ENCODE measurements at places on chromosomes 5 and 9.

DNA sequence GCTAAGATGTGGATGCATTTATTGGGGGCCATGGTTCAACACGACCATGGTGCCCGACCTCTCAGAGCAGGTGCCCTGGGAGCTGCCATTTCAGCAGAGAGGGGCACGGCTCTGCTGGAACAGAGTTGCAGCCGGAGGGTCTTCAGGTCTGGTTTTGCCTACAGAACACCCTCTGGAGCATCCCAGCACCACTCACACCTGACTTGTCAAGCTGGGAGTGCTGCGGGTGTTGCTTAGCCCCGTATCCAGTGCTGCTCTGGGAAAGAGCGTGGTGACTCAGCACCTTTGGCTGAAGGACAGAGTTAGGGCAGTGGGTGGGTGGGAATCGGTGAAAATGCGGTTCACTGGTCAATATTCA is 36.5 kb upstream of the IRX4 start:
- no peak for DNase-seq

- DNase-seq: no peak
Observed at GRCh38 chr9:20551236-20551635, 71.1 kb downstream of the MLLT3 start.

DNA sequence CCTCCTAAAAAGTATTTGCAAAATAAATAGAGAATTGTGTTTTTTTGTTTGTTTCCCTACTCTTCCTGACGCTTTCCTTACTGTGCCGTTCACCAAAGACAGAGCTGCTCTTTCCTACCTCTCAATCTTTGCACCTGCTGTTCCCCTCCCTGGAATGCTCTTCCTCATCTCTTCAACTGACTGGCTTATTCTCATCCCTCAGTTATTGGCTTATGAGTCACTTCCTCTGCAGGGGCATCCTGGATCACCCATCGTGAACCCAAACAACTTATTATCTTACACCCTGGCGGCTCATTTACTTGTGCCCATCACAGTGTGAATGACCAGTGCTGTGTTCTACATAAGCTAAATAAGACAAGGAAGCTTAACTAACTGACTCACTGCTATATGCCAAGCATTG is 36.1 kb upstream of the CCNG1 start:
- no peak for DNase-seq

GRCh38 chr5:142811866-142812557 is 41.8 kb downstream of the ARHGAP26 start:
- no peak for DNase-seq

- peak; percentile 77 for DNase-seq
Observed at GRCh38 chr5:177403102-177403791, 2.8 kb upstream of the PFN3 start.

DNA sequence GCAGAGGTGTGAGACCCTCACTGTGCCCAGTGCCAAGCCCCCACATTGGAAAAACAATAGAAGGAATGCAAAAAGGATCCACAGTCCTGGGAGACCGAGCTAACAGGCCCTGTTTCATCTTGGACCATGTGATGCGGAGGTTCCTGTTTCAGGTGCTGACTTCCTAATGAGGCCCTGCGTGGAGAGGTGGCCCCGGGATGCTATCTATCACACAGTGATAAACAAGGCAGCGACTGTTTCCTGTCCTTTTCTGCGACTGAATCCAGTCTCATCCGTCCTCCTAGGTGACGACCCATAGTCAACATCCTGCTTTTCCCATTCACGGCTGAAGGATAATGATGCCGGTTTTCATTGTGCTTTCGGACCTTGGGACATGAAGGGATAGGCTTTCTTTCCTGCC is 56.4 kb upstream of the BOD1 start:
- no peak for DNase-seq

DNA sequence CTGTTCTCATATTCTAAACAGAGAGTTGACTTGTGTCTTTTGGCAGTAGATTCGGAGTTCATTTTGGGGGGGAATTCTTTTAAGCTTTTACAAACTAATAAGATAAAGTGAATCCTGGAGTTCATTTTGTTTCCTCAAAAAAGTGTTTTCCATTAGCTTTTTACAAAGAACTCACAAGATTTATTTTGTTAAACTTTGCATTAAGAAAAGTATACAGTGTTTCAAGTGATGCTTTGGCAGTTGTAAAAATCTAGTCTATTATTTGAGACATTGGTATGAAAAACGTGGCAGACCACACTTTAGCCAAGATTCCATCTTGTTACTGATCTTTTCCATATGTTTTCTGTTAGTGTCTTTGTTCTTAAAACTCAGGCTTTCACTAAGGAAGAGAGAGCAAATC is 1.2 kb upstream of the OMD start:
- no peak for DNase-seq

DNA sequence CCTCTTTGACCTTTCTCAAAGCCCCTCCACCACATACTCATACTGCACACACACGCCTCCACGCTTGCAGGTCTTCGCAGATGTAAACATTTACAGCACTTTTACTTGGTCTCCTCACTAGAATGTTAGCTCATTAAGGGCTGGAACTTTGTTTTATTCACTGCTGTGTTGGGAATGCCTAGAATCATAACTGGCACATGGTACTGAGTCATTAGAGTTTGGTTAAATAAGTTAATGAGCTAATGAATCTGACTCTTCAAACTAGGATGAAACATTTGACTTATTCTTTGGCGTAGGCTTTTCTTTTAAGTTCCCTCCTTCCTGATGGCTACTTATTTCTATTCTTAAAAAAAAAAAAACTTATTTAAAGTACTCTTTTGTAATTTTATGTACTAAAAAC is 28.9 kb downstream of the MAN2A1 start:
- no peak for DNase-seq

DNA sequence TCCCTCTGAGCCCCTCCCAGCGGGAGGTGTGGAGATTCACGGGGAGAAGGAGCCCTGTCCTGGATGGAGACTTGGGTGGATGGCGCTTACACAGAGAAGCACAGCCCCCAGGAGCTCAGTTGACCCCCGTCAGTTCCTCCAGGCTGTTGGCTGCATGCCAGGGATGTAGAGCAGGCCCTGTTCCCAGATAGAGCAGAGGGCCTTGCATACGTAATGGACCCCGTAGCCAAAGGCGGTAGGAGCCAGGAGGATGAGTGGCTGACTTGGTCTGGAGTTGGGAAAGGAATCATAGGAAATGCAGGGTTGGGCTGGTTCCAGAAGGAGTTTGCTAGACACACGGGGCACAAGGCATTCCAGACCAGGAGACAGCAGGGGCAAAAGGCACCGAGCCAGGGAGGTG is 2.5 kb downstream of the PMPCA start:
- no peak for DNase-seq

DNA sequence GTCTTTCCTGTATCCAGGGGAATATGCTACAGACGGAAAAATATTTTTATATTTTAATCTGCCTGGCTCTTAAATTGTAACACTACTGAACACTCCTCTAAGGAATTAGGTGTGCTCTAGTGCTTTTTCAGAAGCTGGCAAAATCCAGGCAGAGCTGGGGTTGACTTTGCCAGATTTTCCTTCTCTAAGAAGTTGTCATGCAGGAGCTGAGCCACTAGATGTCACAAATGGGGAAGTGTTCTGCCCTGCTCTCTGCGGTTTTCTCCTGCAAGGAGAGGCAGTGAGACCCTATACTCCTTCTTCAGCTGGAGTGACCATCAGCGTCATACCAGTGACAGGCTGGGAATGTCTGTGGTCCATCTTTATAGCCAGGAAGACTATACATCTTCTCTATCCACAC is 112.5 kb downstream of the HAPLN1 start:
- DNase-seq: no peak

GRCh38 chr9:91177661-91178280 is 183.9 kb downstream of the AUH start:
- peak; percentile 31 for DNase-seq

DNA sequence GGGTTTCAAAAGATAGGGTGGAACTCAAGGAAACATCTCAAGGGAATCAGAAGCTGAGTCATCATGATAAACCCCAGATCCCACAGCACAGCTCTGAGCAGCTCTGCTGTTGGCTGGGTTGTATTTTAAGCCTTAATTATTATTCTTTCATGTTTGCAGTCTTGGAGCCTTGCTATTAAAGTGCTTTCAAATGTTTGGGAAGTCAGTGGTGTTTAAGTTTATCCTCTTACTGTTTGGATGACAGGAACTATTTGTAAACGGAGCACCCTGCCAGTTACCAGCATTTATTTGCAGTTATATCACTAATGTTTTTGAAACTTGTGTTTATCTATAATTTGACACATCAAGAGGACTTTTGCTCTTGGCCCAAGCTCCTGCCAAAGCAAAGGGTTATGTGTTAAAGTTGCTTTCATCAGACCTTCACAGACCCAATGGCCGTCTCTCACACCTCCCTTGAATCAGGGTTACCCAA is 141.1 kb upstream of the SPDL1 start:
- no peak for DNase-seq

DNA sequence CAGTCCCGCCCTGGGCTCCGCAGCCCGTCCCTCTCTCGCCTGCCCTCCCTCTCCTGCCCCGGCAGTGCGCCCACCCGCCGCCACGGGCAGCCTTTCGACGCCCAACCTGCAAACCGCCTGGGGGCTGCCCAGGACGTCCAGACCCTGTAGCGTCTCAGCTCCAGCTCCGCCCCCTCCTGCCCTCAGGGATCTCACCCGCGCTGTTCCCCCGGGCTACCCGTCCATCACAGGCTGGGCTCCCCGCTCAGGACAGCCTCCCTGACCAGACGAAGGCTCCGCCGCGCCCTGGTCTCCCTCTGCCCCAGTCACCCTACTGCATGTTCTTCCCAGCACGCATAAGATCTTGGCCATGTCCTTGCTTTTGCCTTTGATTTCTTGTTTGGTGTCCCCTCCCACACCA is 1.4 kb downstream of the RASGEF1C start:
- DNase-seq: no peak

GRCh38 chr9:117826837-117827236 is 122.6 kb downstream of the TLR4 start:
- DNase-seq: peak; percentile 34

- no peak for DNase-seq
Observed at GRCh38 chr9:116700882-116701865, 14.1 kb downstream of the TRIM32 start.

DNA sequence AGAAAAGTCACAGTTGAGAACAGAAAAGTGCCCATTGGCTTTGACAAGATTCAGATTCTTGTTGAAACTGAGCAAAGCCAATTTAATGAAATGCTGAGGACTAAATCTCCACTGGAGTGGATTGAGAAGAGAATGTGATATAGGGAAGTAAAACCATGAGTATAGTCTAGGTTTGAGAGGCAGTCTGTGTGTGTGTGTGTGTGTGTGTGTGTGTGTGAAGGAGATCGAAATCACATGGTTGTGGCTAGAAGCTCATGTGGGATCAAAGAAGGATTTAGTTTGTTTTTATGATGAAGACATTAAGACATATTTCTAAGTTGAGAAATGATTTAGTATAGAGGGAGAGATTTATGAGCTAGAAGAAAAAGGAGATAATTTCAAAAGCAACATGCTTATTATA is 275.7 kb upstream of the DAB2 start:
- peak; percentile 5 for DNase-seq

- DNase-seq: no peak
Observed at GRCh38 chr9:132077881-132078698, 1.6 kb downstream of the MED27 start.

DNA sequence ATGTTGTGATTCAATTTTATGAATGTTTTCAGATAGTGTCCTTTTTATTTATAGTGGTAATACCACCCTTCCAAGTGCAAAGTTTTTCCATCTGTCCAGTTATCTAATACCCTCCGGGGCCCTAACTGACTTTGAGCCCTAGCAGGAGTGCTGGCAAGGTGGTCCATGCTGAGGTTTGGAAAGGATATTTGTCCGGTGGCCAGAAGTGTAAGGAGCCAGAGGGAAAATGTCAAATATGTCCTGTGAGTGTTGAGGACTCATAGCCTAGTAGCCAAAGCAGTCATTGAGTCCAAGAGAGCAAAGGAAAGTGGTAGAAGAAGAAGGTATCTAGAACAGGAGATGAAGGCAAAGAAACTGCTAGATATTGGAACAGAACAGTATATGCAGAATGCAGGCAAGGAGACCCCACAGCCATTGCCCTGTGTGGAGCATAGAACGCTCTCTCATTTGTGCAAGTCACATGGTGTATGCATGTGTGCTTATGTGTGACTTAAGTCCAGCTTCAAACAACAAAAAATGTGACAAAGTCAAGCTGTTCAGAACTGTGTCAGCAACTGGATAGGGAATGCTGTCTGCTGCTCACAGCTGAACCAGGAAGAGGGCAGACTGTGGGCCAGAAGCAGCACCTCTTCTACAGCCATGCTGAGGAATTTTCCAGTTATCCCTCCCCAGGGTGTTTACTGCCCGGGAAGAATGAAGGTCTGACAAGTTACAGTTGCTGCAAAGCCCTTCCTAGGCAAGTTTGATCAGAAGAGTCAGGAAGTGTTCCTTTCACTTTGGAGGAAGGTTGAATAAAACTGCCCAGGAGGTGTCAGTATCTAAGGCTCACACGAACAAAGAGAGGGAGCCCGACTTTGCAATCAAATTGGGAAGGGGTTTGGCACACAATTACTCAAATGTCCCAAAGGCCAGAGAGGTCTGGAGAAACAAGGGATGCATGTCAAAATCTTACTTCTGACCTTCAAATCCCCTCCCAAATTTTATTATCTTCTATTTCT is 463.3 kb upstream of the DMAC1 start:
- no peak for DNase-seq

DNA sequence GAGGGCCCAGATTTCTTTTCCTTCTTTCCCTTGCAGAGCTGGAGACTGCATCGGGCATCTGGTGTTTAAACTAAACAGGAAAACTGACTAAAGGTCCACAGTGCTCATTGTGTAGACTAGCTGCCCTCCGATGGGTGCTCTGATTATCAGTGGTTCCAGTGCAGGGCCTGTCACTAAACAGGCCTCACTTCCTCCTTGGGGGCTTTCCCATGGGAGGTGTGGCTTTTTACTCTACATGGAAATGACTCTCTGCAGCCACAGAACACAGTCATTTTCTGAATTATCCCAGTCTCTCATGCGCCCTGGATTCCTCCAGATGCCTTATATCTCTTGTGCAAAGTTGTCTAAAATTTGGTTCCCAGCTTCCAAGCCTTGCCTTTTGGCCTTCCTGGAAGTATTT is 199.2 kb downstream of the TRIO start:
- peak; percentile 62 for DNase-seq

- no peak for DNase-seq
Observed at GRCh38 chr5:18761801-18762200, 1127.5 kb downstream of the TAF11L14 start.

DNA sequence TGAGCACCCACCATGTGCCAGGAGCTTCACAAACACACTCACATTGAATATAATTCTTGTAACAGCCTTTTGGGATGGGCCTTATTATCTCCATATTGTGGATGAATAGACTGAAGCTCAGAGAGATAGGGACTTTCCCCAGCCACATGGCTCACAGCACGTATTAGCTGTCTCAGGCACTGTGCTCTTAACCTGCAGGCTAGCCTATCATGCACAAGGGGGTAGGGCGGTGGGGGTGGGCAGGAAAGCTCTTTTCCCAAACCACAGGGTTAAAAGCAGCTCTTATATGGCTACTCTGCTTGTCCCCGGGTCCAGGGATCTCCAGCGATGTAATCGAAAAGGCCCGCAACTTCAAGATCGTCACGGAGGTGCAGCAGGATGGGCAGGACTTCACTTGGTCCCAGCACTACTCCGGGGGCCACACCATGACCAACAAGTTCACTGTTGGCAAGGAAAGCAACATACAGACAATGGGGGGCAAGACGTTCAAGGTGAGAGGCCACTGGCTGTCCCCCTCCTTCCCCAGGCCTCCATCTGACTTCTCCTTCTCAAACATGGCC is 2.6 kb downstream of the FABP6 start:
- DNase-seq: no peak

Measured in B cell (primary cell).